Lung (tissue), 17 donors: ENCODE measurements at places on chromosomes 11 and 22.

DNA sequence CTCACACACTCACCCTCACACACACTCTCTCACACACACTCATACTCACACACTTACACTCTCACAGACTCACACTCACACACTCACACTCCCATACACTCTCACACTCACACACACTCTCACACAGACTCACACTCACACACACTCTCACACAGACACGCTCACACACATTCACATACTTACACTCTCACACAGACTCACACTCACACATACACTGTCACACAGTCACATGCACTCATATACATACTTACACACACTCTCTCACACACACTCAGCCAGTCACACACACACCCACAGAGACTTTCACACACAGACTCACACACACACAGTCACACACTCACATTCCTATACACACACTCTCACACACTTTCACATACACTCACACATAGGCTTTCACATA lies 1478.8 kb downstream of the BRD1 start:
- H3K4me1 ChIP-seq = no peaks in the 10 kb centered on the region
- no peaks in the 10 kb centered on the region for H3K27me3 ChIP-seq
- H3K36me3 ChIP-seq = no peaks in the 10 kb centered on the region
- no peak overlapping the region for H3K4me3 ChIP-seq
- no peak for DNase-seq

GRCh38 chr11:95608093-95608492 lies 181.5 kb downstream of the FAM76B start:
- no peak for DNase-seq
- H3K36me3 ChIP-seq = no peaks in the 10 kb centered on the region
- no peak overlapping the region for H3K4me3 ChIP-seq
- no peaks in the 10 kb centered on the region for H3K27me3 ChIP-seq

DNA sequence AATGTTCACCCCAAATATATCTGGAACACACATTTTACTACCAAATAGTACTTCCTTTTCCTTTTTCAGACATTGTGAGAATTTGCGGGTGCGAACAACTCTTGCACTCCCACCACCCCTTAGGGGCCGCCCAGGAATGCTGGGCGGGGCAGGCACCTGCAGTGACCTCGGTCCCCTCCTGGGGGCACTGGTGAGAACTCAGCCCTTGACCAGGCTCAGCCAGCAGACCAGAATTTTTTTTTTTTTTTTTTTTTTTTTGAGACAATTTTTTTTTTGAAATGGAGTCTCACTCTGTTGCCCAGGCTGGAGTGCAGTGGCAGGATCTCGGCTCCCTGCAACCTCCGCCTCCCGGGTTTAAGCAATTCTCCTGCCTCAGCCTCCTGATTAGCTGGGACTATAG lies 75.8 kb downstream of the ARHGAP8 start:
- no peaks in the 10 kb centered on the region for H3K27me3 ChIP-seq
- DNase-seq = no peak
- no peaks in the 10 kb centered on the region for H3K4me1 ChIP-seq
- no peaks in the 10 kb centered on the region for H3K36me3 ChIP-seq

GRCh38 chr22:31244943-31245451 lies 32.9 kb downstream of the LIMK2 start:
- peaks cover 2% of the 10 kb centered on the region for H3K36me3 ChIP-seq
- no peaks in the 10 kb centered on the region for H3K27me3 ChIP-seq
- no peak overlapping the region for H3K4me3 ChIP-seq
- DNase-seq = no peak

GRCh38 chr22:19139001-19139356 lies 5.5 kb downstream of the ESS2 start:
- H3K4me3 ChIP-seq = no peak overlapping the region
- no peaks in the 10 kb centered on the region for H3K4me1 ChIP-seq
- no peak overlapping the region for H3K27ac ChIP-seq
- DNase-seq = no peak
- no peaks in the 10 kb centered on the region for H3K27me3 ChIP-seq

GRCh38 chr11:103618528-103618927 lies 417.9 kb upstream of the DDI1 start:
- no peak overlapping the region for H3K27ac ChIP-seq
- H3K36me3 ChIP-seq = no peaks in the 10 kb centered on the region
- no peak for DNase-seq
